ENCODE measurements at places on chromosomes 1 and 21.

DNA sequence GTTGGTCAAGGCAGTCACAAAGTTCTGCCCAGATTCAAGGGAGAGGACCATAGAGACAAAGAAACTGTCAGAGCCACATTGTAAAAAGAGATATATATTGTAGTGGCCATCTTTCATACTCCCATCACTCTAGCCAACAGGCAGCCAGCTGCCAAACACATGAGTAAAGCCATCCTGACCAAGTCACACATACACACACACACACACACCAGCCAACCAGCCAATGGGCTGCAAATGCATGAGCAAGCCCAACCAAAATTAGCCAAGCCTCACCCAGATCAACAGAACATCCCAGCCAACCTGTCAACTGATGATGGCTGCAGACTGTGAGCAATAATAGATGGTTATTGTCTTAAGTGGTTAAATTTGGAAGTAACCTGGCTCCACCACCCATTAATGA lies 120.7 kb downstream of the SEC16B start:
- DNase-seq: no peak

- DNase-seq: no peak
Observed at GRCh38 chr1:53601031-53601745, 137.8 kb downstream of the GLIS1 start.

DNA sequence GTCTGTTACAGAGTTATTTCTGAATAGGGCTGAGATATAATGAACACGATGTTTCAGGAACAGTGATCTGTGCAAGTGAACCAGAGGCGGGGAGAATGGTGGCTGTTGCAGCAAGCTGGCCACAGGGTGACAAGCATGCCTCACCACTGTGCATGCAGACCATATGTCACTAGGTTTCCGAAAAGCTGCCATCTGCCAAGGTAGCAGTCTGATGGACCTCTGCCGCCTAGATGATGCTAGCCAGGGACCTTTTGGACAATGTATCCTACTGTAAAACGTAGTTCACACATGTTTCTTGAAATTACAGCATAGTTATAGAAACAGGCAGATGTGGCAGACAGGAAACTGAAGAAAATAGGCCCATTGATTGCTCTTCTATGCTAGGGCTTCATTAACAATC lies 204.2 kb upstream of the RRP15 start:
- DNase-seq: no peak

DNA sequence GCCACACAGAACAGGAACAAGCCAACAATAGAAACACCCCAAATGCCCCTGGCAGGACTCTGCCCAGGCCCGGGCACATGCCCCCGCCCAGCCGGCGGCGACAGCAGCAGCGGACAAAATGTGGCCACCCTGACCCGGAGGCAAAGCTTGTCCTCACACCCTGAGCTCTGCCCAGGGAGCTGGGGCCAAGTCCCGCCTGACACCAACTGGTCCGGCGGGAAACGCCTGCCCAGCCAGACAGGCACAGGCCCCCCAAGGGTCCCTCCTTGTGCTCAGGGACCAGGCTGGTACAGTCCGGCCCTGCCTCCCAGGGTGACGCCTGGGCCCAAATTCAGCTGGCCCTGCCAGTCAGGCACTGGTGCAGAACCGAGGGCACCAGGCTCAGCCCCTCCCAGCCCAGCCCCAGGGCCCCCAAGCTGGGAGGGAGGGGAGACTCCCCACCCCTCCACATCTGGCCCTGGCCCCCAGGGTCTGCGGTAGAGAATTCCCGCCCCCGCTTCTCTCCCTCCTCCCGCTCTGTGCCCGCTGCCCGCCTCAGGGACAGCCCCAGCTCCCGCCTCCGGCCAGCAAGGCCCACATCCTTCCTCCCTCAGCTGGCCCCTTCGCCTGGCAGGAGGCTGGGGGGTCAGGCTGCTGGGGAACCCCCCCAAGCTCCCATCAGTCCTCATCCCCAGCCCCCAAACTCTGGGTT lies 2.0 kb downstream of the AHDC1 start:
- peak; percentile 85 for DNase-seq

- DNase-seq: peak; percentile 32
Observed at GRCh38 chr21:37061926-37062592, 10.8 kb downstream of the PIGP start.

DNA sequence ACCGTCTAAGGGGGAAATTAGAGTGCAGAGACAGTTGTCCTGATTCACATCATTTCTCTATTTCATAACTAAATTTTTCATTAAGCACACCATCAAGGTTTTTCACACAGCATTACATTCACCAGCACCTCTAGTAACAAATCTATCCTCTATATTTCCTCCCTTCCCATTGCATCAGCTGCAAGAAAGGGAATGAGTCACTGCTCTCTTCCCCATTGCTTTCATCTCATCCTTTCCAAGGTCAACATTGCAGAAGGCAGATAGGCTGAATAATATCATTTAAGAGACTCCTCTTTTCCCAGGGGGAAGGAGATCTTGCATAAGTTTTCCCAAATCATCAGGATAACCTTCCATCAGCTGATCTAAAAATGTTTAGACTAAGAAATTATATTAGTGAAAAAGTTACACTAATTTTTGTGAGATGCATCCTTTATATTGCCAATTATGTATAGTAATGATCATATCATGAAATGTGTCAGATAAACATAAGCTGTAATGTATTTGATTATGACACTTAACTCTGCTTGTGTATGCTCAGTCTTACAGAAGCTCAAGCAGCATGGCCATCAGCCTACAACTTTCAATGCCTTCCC lies 4.3 kb downstream of the INTS7 start:
- DNase-seq: peak; percentile 69

DNA sequence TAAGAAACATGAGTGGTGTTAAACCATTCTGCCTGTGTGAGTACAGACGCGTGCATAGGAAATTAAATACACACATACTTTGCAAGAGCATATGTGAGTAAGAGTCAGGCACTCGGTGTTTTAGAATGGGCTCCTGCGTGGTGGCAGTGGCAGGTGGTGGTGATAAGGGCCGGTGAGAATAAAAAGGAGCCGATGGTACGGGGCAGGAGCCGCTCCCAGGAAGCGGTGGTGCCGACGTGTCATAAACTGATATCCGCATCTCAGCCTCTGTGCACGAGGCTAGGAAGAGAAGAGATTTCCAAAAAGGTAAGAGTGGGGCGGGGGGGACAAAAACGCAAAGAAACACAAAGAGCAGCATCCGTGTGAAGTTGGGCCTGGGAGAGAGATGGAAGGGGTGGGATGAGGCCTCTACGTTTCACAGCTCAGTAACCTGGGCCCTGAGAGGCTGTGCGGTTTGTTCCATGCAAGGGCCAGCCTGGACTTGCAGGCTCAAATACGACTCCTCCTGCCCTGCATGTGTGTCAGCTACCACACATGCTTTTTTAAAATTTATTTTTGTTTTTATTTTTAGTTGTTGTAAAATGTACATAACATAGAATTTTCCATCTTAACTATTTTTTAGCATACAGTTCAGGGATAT lies 127.7 kb upstream of the COL6A1 start:
- no peak for DNase-seq

- no peak for DNase-seq
Observed at GRCh38 chr21:41953249-41953830, 478 bp downstream of the C2CD2 start.

GRCh38 chr21:42785666-42786427 lies 93.5 kb downstream of the WDR4 start:
- DNase-seq: no peak

- DNase-seq: no peak
Observed at GRCh38 chr1:18895317-18895716, 7.0 kb downstream of the ALDH4A1 start.

DNA sequence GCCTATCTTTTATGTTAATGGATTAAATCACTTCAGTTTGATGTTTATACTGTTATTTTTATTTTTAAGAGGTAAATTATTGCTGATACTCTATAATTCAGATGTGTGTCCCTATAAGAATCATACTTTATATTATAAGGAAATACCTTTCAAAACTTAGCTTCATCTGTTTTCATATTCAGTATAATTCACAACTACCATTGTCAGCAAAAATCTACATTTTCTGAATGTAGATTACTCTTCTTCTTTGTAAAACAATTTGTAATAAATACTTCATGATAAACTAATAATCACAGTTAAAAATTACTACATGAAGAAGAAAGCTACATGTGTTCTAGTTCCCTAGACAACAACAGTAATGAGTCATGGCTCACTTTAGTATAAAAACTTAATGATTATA lies 115.4 kb upstream of the SERTAD4 start:
- no peak for DNase-seq

DNA sequence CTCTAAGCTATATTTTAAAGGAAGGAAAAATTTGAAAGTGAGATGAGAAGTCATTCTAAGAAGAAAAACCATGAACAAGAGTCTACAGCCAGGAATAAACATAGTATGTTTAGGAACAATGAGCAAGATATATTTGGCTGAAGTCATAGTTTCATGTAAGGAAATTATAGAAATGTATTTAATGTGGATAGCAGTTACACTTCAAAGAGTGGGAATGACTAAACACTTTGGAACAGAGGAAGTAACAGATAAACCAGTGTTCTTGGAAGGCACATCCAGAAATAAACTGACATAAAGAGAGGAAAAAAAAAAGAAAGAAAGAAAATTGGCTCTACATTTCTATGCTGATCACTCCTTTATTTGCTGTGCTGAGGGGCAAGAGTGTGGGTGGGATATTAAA lies 18.0 kb downstream of the C8A start:
- no peak for DNase-seq

GRCh38 chr21:29675451-29675850 lies 264.3 kb downstream of the GRIK1 start:
- DNase-seq: no peak

All from RPMI7951 (cell line).